ENCODE measurements at places on chromosomes 6 and 20. TPM values are rescaled to one million over a fixed set of nuclear protein-coding genes. Genes with fewer than 3 reads are reported as not detected.

TFAP2C gene
- 1.4 TPM for polyA plus RNA-seq

DNA sequence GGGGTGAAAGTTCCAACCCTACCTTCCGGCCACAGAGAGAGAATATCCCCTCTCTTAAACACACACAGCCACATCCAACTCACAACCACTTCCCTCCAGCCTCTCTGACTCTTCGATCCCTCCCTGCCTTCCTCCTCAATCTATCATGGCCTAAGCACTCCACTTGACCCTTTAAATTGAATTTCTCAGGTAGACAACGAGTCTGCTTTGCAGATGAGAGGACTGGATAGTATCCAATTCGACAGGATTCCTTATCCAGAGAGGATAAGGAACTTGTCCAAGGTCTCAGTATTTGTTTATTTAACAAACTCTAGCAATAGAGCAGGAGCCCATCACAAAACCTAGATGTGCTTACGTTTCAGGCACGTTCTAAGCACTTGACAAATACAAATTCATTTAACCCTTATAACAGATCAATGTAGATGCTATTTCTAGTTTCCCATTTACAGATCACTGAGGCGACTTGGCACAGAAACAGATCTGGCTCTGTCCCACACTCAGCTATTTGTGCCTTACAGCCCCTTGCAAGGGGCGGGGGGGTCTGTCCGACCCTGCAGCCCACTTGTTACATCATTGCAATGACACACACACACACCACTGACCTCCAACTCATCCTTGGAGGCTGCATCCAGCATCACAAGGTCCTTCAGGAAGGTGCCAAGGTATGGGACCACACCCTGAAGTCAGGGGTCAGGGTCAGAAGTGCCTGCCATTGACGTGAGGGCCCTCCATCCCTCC is 4.5 kb downstream of the RGL2 start:
- no peak for DNase-seq

DNA sequence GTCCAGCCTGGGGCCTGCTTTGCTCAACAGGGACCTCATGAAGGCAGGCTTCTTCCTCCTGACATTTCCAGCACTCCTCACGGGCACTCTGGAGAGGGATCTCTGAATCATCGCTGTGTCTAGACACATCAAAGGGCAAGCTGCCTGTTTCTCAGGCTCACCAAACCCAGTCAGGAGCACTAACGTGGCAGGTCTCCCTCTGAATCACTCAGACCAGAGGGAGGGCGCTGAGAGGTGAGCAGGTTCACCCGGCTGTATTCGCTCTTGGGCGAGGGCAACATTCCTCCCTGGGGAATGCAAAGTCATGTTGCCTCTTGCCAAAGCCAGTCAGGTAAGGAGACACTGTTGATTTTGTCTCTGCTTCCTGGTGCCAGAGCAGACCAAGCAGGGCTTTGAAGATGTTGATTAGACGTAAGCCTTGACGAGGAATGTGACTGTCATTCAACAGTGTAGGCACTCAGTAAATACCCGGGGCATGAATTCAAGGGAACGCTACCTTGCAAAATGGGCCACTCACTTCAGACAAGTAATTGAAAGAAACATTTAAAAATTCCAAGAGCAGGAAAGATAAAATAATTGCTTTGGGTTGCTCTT is 50.1 kb downstream of the CYP24A1 start:
- DNase-seq: peak; percentile 22

- DNase-seq: no peak
These were observed 33.6 kb downstream of the MYLK4 start for GRCh38 chr6:2716936-2717700.

GRCh38 chr6:136717716-136717990 is 74.6 kb downstream of the MAP3K5 start:
- no peak for DNase-seq

DNA sequence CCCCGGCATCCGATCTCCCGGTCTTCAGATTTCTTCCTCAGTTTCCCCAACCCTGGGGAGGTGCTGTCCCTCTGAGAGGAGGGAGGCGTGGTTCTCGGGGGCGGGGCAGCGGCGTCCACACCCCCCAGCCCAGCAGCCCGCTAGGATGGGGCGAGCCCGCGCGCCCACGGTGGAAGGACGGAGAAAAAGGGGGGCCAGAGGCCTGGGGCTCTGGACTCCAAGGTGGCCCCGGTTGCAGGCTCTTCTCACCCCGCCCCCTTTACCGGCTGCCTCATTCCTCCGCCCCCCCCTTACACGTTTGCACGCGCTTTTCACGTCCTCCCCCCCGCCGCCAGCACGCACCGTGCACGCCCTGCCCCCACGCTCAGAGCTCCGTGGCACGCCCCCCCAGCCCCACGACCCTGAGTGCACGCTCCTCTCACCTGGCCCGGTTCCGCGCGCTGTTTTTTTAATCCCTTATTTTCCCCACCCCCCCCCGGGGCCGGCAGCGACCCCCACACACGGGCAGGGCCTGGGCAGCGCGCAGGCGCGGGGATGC is 402 bp downstream of the ZBTB12 start:
- no peak for DNase-seq

Measured in renal cortex interstitium (tissue), 15 donors.